ENCODE measurements at places on chromosomes 13 and 19.

DNA sequence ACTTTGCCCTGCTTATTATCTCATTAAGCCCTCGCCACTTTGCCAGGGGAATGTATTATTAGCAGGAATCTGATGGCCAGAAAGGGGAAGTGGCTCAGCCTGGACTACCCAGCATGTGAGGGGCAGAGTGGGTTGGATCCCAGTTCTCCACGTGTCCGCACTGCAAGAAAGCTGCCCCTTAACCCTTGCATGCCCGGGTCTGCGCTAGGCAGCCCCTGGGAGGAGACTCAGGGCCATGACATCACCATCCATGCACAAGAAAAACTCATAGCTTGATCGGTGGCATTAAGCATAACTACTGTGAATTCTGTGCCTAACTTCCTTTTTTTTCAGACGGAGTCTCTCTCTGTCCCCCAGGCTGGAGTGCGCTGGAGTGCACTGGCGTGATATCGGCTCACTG is 8.9 kb downstream of the CACNG8 start:
- DNase-seq, result no peak

GRCh38 chr19:18440415-18440877 is 2.5 kb upstream of the ISYNA1 start:
- peak; percentile 57 for DNase-seq

- DNase-seq, result no peak
Observed at GRCh38 chr19:10797541-10798256, 38.3 kb downstream of the TMED1 start.

DNA sequence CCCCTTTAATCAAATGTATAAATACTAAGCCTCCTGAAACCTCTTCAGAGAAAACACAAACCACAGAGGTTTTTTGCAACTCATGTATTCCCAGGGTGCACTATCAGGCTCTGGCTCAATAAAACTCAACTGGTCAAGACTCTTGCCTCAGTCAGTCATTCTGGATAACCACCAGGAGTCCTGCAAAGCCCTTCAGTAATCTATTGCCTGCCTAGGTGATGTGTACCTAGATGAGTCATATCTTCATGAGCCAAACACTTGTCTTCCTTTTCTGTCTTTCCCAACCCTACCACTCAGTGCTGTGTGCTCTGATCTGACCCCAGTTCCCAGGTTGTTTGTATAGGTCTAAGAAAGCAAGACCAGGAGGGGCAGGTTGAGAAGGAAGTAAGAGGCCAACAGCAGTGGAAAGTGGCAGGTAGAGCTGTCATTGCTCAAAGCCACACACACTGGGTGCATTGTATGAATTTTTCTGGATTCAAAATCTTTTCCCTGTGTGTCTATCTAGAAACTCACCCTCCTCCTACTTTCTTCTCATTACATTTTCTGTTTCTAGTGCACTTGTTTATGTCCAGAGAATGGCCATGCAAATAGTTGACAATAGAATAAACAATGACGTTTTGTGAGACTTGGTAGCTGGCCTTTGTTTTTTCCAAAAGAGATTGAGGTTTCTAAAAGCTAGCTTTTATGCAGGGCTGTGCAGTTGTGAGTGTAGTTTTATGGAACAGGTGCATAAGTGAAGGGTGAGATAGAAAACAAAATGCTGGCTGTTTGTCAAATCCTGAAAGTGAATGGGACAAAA is 48.1 kb downstream of the PSG1 start:
- DNase-seq, result no peak

DNA sequence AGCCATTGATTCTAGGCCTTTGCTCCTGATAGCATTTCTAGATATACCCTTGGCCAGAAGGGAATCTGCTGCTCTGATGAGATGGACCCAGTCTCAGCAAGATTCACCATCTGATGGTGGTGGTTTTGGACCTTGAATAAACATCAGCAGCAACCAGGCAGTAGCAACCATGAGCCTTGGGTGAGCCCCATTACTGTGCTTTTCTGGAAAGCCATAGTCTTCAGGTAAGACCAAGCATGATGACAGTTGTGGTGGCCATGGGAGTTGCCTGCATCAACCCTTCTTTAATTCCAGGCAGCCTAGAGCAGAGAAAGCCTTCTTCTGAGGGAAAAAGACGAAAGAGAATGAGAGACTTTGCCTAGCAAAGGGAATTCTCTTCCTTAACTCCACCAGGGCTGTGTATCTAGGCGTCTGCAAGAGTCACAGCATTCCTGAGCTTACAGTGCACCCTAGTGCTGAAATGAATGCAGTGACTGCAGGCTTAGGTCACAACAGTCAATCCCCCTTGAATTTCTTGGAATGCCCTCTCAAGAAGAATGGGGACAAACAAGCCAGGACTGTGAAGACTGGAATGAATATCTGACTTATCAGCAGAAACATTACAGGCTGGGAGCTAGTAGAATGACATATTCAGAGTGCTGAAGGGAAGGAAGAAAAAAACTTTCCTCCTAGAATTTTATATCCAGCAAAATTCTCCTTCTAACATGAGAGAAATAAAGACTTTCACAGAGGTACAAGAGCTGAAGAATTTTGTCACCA is 942.4 kb upstream of the PCDH20 start:
- DNase-seq, result peak; percentile 74

DNA sequence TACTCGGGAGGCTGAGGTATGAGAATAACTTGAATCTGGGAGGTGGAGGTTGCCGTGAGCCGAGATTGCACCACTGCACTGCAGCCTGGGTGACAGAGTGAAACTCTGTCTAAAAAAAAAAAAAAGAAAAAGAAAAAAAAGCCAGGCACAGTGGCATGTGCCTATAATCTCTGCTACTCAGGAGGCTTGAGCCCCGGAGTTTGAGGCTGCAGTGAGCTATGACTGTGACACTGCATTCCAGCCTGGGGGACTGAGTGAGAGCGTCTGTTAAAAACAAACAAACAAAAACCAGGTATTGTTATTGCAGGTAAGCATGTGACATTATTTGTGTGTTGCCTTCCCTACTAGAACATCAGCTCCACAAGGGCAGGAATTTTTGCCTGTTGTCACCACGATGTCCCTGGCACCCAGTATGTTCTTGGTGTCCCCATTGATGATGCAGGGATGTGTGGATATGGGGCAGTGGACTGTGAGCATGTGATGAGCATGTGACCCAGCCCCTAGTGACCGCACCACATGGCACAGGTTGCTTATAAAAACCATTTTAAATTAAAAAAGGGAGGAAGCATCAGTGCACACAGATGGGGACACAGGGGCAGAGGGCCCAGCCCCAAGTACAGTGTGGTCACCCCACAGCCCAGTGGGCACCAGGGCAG is 1.6 kb upstream of the KANK2 start:
- DNase-seq, result no peak

GRCh38 chr13:56586976-56587375 is 553.7 kb upstream of the PRR20A start:
- DNase-seq, result no peak

DNA sequence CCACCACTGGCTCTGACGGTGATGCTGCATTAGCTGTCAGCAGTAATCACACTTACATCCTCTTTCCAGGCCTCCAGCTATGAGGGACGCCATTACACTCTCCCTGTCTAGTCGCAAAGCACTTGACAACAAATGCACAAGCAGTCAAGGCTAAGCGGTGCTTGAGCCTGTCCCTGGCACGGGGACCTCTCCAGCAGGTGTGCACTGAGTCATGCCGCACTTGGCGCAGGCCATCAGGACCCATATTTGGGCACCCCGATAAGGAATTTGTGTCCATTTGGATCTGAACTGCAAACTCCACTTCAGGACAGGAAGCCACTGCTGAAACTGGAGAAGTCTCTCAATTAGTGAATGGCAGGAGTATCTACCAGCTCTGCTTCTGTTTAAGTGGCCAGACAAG is 301.9 kb upstream of the OBI1 start:
- DNase-seq, result no peak

GRCh38 chr13:24192811-24193162 is 32.3 kb downstream of the SPATA13 start:
- DNase-seq, result no peak

GRCh38 chr19:48953990-48954594 is 583 bp upstream of the BAX start:
- no peak for DNase-seq

DNA sequence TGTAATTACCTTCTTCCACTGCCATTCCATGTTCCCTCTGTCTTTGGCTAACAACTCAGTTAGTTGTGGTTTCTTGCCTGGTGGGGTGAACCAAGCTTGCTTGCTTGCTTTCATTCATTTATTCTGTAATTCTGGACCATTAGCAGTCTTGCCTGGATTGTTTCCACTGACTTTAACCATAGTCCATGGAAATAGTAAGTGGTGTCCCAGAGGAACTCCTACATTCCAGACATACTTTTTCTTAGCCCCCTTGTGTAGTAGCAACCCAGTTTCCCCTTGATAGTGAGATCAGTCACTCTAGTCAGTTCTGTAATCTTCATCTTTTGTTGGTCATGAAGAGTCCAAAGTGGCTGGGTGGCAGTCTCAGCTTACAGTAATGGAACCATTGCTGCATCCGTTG is 23.2 kb downstream of the PDS5B start:
- DNase-seq, result no peak

DNA sequence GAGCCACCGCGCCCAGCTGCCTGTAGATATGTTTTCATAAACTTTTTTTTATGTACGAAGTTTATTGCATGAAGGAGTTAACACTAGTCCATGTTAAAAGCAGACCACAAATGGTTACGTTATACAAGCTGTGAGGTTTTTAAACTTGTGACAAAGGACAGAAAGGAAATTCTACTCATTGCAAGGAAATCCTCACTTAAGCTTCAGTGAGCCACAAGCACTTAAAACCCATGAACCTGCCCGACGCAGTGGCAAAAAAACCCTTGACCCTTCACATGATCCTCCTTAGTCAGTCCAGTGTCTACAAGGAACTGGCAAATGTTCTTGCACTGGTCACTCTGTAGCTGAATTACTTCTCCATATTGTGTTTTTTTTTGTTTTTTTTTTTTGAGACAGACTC is 4.2 kb downstream of the MPND start:
- DNase-seq, result no peak

- peak; percentile 75 for DNase-seq
Observed at GRCh38 chr13:110726726-110727125, 13.2 kb downstream of the ING1 start.

GRCh38 chr13:40568246-40569023 is 98.0 kb downstream of the FOXO1 start:
- no peak for DNase-seq

- DNase-seq, result no peak
Observed at GRCh38 chr13:73092829-73093228, 34.0 kb downstream of the KLF5 start.

DNA sequence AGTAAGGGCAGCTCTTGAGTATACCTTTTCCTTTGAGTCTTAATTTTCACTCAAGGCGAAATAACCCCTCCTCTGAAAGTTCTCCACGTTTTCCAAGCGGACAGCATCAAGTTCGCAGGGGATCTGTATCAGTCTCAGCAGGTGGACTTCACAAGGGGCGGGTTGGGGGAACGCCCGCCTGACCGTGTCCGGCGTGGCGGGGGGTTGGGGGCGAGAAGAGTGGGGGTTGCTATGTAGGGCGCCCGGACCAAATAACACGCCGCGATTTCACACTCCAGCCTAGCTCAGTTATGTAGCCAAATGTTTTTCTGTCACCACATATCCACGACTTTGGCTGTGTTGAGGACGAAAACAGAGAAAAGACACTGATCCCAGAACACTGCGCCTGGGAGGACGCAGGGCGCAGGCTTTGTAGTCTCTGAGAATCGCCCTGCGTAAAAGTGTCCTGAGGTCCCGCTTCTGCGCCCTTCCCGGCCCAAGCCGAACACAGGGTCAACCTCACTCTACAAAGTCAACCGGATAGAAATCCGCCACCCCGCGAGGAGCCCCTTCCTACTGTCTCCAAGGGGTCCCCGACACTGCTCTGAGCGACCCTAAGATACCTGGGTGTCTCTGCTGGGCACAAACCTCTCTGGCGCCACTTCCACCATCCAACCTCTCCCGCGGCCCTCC is 524 bp downstream of the RUBCNL start:
- DNase-seq, result peak; percentile 43

GRCh38 chr13:88526186-88526852 is 855.1 kb downstream of the SLITRK5 start:
- DNase-seq, result no peak

- DNase-seq, result no peak
Observed at GRCh38 chr13:42865768-42866102, 84.4 kb downstream of the FAM216B start.

DNA sequence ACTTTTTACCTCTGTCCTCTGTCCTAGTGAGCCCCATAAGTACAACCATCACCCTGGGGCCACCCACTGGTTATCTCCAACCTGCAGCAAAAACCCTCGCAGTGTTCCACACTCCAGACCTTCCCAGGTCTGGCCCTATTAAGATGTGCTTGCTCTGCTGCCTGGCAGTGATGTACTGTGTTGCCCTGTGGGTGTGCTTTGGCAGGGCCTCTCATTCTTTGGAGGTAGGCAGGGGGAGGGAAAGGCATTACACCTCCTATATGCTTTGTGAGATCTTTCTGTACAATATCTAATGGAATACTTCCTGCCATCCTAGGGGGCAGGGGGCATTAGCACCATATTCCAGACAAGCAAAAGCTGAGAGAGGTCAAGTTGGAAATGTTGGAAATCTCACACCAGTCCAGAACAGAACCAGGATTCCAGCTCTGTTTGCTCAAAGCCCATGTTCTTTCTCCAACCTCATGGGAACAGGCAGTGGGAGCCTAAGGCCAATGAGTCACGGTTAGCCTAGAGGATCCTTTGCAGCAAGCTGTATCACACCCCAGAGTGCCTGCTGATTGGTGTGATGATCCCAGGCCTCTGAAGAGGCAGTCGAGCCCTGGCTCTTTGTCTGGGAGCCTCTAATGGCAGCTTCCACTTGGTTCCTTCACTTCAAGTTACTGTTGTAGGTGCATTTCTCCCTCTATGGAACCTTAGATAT is 59.7 kb upstream of the UBL3 start:
- DNase-seq, result no peak

DNA sequence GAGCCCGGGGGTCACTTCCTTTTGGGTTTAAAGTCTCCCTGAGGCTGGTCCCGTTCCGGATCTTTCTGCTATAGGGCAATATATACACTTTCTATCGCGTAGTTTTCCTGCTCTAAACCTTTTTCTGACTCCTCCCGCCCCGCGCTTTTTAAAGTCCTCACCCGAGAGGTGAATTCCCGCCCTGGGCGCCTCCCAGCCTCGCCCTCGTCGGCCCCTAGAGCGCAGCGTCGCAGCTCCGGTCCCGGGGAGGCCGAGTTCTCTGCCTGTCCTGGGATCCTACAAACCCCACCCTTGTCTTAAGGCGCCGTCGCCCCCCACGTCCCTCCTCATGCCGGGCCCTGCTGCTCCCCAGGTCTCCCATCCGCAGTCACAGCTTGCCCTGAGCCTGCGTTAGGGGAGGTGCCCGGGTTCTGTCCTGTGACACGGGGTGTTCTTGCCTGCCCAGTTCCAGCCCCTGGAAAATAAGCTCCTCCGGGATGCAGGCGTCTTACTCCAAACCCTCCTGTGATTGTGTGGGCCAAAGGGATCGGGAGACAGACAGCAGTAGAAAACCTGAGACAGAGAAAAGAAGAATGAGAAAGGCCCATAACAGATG is 491 bp downstream of the ZNF525 start:
- no peak for DNase-seq

Data from OCI-LY7 (cell line).